ENCODE measurements at places on chromosomes 2 and 18.

- DNase-seq, result peak; percentile 65
Observed at GRCh38 chr2:230668184-230668938, 44.3 kb upstream of the CAB39 start.

- no peak for DNase-seq
Observed at GRCh38 chr18:24368749-24369148, 28.9 kb downstream of the OSBPL1A start.

- no peak for DNase-seq
Observed at GRCh38 chr2:149218497-149218896, 111.9 kb upstream of the LYPD6 start.

GRCh38 chr18:79191956-79192355 is 122.8 kb downstream of the ATP9B start:
- DNase-seq, result no peak

- peak; percentile 39 for DNase-seq
Observed at GRCh38 chr2:237403024-237403882, 10.7 kb downstream of the COL6A3 start.

- no peak for DNase-seq
Observed at GRCh38 chr2:158056875-158057274, 44.8 kb upstream of the UPP2 start.

GRCh38 chr2:47599171-47599570 is 183.8 kb upstream of the MSH6 start:
- DNase-seq, result no peak

GRCh38 chr2:175633227-175633626 is 368.8 kb downstream of the LNPK start:
- no peak for DNase-seq

GRCh38 chr2:216622526-216622925 is 10.7 kb upstream of the IGFBP2 start:
- DNase-seq, result no peak

- peak; percentile 85 for DNase-seq
Observed at GRCh38 chr2:189337656-189338055, 103.6 kb upstream of the WDR75 start.
